CD4-positive, alpha-beta T cell treated with Interleukin-4 for 4 hours (primary cell): ENCODE measurements at places on chromosomes 4 and X.

- no peak for DNase-seq
These were observed 4.9 kb downstream of the LYAR start for GRCh38 chr4:4284827-4285618.

DNA sequence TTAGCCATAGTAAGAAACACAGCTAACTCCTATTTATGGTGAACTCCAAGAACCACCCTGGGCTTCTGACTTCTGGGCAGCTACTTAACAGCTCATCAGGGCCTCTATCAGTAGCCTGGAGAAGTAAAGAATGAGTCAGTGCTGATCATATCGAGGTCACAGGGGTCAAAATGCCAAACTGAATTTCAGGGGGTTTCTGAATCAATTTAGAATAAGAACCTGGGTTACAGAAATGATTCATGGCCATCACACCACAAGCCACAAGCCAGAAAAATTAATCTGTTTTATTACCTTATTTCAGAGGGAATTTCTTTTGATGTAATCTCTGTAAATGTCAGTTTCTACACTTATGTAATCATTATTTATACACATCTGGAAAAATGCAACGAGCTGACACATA lies 64.4 kb downstream of the CHST7 start:
- peak; percentile 40 for DNase-seq

DNA sequence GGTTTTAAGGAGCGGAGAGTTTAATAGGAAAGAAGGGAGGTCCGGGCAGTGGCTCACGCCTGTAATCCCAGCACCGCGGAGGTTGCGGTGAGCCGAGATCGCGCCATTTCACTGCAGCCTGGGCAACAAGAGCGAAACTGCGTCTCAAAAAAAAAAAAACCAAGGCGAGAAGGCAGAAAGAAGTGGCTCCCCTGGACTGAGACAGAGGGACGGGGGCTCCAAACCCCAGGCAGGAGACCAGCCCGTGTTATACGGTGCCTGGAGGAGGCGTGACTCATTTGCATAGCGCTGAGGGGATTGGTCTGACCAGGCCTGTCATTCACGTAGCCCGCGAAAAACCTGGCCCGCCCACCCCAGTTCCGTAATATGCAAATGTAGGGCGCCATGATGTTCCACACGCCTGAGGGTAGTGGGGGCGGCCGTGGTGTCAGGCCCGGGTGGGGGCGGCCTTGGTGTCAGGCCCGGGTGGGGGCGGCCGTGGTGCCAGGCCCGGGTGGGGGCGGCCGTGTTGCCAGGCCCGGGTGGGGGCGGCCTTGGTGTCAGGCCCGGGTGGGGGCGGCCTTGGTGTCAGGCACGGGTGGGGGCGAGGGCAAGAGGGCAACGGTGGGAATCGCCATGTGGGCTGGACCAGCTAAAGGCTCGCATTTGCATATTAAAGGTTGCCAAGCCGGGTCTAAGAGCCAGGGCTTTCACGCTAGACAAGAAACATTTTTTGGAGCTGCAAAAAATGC lies 2.1 kb downstream of the PLCXD1 start:
- DNase-seq: peak; percentile 86

DNA sequence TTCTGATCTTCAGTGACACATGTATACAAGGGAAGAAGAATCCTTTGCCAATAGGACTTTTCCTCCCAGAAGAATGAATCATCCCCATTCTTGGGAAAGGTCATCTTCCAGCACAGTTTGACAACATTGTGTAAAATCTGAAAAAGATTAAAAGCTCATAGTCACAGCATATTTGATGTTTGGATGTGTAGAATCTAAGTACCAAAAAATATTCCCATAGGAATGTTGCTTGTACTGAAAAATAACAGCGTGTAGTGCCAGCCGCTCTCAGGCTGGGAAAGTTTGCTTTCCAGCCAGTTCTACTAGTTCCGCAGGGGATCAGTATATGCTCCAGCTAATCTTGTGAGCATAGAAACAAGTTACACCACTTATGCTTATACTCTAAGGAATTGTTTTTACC lies 74.7 kb upstream of the IL13RA1 start:
- DNase-seq: no peak

- no peak for DNase-seq
These were observed 552 bp downstream of the ZDHHC9 start for GRCh38 chrX:129843209-129843458.

DNA sequence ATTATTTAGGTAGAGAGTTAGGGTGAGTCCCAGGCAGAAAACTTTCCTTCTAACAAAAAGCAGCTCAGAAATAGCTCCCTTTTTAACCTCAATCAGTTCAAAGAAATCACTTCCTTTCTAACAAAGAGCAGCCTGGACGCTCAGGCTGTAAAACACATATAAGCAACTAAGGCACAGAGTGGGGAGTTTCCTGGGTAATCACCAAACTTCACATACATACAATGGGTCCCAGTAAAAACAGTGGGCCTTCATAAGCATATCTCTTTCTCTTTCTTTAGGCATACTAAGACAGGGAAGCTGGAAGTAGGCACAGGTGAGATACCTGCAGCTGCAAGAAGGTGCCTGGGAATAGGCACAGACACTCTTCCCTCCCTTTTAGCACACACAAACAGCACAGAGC lies 4.9 kb upstream of the NAF1 start:
- no peak for DNase-seq

DNA sequence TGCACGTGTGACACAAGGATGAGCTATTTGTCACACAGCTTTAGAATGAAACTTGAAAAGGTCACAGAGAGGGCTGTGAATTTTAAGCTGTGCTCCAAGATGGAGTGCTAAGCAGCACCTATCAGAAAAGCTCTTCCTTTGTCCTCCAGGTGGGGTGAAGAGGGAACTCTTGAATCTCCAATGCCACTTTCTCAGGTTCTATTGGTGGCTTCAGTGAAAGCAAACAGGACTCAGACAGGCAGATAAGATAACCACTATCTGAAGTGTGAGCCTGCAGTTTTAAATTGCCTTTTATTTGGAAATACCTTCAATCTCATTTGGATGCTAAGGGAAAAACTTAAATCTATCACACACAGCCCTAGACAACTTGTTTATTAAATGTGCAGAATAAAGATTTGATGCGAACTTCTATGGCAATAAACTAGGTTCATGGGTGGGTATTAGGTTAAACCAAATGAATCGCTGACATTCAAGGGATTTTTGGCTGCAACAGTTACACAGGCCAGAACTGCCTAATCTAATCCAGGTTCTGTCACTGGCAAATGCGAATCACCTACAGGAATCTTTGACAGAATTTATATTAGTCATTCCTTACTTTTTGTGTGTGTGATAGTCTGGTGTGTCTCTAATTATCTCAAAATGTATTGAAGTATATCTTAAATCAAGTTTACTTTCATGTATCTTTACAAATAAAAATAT lies 13.6 kb upstream of the PDGFRA start:
- no peak for DNase-seq

GRCh38 chr4:148052448-148052847 lies 320.6 kb downstream of the ARHGAP10 start:
- peak; percentile 73 for DNase-seq

DNA sequence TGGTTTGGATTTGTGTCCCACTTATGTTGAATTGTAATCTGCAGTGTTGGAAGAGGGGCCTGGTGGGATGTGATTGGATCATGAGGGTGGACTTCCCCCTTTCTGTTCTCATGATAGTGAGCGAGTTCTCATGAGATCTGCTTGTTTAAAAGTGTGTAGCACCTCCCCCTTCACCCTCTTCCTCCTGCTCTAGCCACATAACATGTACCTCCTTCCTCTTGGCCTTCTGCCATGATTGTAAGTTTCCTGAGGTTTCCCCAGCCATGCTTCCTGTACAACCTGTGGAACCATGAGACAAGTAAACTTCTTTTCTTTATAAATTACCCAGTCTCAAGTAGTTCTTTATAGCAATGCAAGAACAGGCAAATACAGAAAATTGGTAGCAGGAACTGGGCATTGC lies 138.7 kb downstream of the INPP4B start:
- DNase-seq: peak; percentile 14
